ACHN (cell line): ENCODE measurements at places on chromosomes 3 and 15.

DNA sequence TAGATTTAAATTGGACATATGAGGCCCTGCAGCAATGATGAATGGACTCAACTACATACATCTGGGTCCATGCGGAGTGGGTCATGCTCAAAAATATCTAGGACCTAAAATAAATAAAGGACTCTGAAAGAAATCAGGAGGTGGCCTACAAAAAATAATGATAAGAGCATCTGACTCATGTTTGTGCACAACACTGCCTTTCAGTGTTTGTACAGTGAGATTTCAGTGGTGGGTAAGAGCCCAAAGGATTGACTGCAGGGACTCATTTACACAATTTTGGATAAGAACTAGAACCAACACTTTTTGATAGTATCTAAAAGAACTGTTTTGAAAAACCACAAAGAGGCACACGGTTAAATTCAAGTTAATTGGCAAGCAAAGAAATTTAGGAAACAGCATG lies 285.5 kb downstream of the SLC9A9 start:
- no peak for DNase-seq

- peak; percentile 0 for DNase-seq
These were observed 556.9 kb upstream of the CFAP20DC start for GRCh38 chr3:59606638-59607266.

- DNase-seq, result no peak
These were observed 1146.6 kb downstream of the ROBO1 start for GRCh38 chr3:78621061-78621716.

GRCh38 chr15:56471440-56472069 lies 6.6 kb upstream of the MNS1 start:
- DNase-seq, result no peak

GRCh38 chr3:852033-852432 lies 240.8 kb upstream of the CNTN6 start:
- peak; percentile 8 for DNase-seq

GRCh38 chr15:64149424-64149823 lies 2.1 kb upstream of the SNX22 start:
- no peak for DNase-seq

DNA sequence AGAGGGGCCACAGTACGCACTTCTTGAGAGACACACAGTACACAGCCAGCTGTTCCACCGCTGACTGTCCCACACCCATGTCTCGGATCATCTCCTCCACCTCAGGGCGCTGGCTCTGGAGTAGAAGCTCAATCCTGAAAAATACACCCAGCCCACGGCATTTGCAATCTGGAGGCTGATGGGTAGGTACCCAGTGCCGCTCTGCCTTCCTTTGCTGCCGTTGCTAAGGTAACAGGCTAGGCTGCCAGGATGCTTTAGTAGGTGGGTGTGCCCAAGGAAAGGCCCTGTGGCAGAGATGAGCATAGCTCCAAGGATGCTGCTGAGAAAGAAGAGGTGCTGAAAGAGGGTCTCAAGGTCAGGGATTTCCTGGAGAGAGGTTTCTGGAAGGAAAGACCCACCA lies 14.6 kb downstream of the TRAIP start:
- DNase-seq, result no peak

DNA sequence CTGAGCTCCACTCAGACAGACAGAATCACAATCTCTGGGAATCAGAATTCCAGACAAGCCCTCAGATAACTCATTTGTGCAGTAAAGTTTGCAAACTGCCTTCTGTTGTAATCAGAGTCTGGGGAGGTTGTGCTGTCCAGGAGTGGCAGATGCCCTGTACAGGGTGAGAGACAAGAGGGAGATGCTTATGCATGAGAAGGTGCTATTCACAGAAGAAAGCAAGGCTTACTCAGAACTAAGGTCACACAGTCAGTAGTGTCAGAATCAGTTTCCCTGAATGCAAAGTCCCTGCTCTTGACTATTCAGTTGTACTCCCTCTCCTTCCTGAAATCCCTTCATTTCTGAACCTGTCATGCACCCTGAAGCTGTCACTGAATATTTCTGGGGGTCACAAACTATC lies 43.7 kb downstream of the SRPRB start:
- DNase-seq, result no peak

DNA sequence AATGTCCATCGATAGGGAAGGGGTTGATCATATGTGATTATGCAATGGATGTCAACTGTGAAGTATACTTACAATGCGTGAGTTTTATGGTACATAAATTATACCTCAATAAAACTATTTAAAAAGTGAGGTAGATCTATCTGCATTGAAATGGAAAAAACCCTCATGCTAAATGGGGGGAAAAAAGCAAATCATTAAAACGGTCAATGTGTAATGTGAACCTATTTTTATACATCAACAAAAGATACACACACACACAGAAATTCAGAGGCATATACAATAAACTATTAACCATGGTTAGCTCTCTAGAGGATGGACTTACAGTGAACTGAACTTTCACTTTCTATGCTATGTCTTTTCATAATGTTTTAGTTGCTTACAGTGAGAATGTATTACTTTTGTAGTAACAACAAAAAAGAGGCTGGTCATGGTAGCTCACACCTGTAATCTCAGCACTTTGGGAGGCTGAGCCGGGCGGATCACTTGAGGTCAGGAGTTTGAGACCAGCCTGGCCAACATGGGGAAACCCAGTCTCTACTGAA lies 23.1 kb downstream of the STIMATE start:
- no peak for DNase-seq

DNA sequence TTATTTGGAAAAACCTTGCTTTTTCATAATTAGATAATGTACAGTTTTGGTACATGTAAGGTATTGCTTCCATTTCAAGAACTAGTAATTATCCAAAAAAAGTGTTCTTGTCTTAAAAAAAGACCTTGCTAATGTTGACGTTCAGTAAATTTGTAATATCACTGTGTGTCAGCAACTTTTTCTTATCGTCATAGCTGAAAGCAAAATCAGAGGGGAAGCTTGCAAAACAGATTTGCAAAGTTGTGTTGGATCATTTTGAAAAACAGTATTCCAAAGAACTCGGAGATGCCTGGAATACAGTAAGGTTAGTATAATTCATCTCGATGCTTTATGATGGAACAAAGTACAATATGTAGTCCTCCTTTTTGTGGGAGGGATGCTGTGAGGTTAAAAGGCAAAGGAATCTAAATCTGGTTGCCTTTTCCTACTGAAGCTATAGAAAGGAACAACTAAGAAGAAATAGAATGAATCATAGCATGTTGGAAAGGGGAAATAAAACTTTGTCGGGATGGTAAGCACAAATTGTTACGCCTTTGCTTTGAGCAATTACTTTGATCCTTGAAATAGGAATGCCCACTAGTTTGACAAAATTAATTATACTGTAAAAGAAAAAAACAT lies 1.5 kb downstream of the NSUN3 start:
- no peak for DNase-seq

DNA sequence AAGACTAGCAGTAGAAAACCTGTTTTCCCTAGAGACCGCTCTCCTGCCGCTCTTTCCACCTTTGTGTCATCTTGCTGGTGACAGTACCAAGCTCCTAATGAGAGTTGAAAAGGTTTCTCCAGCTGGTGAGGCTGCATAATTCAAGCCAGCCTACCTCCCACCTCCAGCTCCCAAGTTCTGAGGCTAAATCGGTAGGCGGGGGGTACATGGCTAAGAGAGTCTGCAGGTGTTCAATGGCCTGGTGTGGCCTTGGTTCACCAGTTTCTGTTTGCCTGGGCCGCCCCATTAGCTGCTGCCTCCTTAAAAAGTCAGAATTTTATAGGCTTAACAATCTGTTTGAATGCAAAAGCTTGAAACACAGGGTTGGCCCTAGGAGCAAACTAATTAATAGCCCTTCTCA lies 262.8 kb downstream of the SLCO3A1 start:
- DNase-seq, result no peak

DNA sequence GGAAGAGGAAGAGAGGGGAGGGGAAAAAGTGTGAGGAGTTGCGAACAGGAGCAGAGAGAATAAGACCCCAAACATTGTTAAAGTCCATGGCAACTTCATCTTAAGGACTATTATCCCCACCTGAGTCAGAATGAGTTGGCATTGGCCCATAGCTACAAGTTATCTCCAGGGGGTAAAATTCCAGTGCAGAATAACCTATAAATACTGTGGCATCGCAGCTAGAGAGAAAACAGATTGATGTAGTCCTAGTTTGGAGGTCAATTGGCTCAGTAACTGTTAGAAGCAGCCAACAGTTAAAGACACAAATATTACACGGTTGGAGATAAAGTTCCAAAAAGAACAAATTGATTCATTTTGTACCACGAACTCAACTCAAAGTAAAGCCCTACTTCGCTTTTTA lies 313.9 kb upstream of the CCDC54 start:
- DNase-seq, result peak; percentile 23

- DNase-seq, result no peak
These were observed 77.6 kb upstream of the SNRPN start for GRCh38 chr15:24877174-24877573.

DNA sequence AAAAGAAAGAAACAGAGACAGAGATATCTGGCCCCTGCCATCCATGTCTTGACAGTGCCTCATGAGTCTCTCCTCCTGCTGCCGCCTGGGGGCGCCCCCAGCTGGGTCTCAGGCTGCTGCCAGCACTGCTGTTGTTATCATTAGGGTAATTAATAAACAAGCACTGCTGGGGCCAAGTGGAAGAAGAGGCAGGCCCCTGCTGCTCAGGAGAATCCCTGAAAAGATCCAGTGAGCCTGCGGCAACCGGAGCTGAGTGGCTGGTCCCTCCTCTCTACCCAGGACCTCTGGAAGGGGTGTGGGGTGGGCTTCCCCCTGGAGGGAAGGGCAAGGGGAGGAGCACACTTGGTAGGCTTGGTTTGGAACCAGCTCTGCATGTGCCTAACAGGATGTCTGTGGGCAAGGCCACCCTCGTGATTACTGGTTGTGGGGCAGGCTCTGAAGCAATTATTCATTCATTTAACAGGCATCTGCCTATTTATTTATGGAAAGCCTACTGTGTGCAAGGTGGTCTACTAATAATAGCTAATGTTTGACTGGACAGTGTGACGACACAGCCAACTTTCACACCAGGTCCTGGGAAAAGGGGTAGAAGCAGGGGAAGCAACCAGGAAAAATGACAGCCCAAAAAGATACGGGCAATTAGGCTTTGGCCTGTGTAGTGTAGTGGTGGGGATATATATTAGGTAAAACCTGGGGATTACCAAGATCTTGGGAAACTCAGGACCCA lies 1.2 kb upstream of the TYRO3 start:
- peak; percentile 74 for DNase-seq

DNA sequence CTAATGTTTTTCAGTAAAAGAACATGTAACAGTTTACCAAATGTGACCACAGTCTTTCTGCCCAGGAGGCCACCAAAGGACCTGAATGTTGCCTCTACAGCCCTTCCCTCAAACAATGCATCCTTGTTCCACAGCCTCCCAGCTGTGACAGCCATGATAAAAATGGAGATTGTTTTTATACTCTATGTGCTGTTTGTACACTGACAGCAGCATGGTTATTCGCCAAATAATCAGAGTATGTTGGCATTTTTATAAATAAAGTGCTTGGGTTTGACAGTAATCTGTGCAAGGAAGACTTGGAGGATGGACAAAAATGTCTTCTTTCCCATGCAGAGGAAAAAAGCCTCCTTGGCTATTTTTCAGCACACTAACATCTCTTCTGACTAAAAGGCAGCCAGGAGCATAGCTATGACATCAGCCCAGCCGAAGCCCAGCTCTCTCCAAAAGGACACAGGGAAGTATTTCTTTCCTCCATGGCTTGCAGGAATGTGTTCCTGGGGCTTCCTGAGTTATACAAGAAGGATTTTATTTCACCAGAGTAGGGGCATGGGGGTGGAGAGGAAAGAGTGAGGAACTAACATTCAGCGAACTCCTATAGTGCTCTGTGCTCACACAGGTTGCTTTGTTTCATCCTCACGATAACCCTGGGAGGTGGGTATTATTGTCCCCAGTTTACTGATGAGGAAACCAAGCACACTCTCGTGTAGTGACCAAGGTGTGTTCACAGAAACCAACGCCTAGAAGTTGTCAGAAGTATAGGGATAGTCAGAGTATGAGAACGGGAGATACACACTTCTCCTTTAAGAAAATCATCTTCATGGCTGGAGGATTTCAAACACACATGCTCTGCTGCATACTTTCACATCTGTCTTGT lies 339.7 kb downstream of the MECOM start:
- DNase-seq, result no peak

DNA sequence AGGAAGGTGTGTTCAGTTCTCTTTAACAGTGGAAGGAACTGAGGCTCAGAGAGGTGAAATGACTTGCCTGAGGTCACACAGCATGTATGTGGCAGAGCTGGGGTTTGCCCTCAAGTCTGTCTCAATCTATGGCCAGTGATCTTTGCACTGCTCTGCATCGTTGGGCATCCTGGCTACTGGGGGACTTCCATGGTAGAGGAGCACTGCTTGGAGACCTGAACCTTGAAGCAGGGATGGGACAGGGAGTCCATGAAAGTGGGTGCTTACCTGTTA lies 2.0 kb downstream of the CORO2B start:
- DNase-seq, result no peak
